ENCODE measurements at places on chromosomes 12 and 14. TPM values are rescaled to one million over a fixed set of nuclear protein-coding genes. Genes with fewer than 3 reads are reported as not detected.
A peak's percentile ranks its signal among the peaks of the same experiment; 100 is the strongest.

Gene SERPINA6
- total RNA-seq = not detected

- H3K27me3 ChIP-seq = no peaks in the 10 kb centered on the region
- DNase-seq = no peak
- no peak overlapping the region for H3K27ac ChIP-seq
- no peak overlapping the region for H3K4me3 ChIP-seq
- H3K36me3 ChIP-seq = no peaks in the 10 kb centered on the region
These were observed 1897.6 kb upstream of the FLRT2 start for GRCh38 chr14:83632375-83632774.

GRCh38 chr12:26878661-26879119 is 45.7 kb upstream of the ITPR2 start:
- H3K27ac ChIP-seq = peak overlapping the region; percentile 42
- no peak overlapping the region for H3K4me3 ChIP-seq
- no peak for DNase-seq
- H3K27me3 ChIP-seq = no peaks in the 10 kb centered on the region
- no peaks in the 10 kb centered on the region for H3K36me3 ChIP-seq

DNA sequence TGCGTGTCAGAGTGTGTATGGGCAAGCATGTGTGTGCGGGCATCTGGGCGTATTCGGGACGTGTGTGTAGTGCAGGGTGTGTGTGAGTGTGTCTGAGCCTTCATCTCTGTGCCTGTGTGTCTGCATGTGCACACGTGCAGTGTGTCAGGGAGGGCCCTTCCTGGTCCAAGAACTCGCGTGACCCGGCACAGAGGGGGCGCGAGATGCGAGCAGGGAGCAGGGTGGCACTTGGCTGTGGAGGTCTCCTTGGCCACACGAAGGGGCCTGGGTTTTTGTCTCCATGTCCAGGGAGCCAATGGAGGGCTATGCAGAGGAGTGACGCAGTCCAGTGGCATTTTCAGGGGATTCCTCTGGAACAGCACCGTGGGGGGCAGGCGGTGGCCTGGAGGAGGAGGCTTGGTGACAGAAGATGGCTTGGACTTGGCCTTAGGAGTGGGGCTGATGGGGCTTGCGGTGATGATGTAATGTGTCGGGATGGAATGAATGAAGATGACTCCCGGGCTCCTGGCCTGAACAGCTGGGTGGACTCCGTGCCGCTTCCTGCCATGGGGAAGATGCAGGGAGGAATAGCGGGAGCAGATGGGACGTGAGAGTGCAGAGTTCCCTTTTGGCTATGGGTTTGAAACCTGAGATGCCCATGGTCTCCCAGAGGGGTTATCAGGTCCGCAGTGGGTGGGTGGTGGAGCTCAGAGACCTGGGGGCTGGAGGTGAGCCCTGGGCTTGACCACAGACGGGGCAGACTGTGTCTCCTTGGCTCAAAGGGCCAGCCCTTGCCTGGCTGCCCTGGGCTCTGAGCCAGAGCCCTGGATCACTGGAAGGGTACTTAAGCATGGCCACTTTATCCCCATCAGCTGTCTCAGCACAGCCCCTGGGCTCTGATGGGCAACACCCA is 208.3 kb downstream of the PHETA1 start:
- H3K36me3 ChIP-seq = no peaks in the 10 kb centered on the region
- no peak for DNase-seq
- peaks cover 3% of the 10 kb centered on the region for H3K27me3 ChIP-seq
- H3K4me1 ChIP-seq = no peaks in the 10 kb centered on the region

DNA sequence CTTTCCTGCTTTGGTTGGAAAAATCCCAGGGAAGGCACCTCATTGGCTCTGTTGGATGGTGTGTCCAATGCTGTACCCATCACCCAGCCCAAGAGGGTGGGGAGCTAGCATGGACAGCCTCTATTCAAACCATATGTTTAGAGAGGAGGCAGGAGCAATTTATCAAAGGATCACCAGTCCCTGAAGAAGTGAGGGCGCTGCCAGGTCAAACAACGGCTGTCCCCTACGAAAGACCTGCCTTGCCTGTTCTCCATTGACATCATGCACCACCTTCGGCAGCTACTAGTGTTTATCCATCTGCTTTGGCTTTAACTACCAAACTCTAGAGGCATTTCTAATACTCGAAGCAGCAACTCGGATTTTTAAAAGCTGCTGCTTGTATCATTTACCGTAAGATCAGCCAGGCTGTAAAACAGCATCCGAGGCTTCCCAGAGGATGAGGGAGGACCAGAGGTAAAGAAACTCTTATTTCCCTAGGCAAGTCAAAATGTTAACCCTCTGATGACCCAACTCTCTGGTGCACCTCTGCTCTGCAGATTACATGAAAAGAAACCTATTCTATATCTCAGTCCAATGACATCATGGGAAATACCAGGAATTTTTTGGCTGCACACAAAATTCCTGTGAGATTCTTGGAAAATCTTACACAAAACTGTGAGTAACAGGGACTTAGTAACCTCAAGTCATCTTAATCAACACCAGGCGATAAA is 720.9 kb upstream of the TBX3 start:
- DNase-seq = no peak
- H3K36me3 ChIP-seq = no peaks in the 10 kb centered on the region
- H3K4me1 ChIP-seq = no peaks in the 10 kb centered on the region
- H3K27me3 ChIP-seq = no peaks in the 10 kb centered on the region
- no peak overlapping the region for H3K27ac ChIP-seq

DNA sequence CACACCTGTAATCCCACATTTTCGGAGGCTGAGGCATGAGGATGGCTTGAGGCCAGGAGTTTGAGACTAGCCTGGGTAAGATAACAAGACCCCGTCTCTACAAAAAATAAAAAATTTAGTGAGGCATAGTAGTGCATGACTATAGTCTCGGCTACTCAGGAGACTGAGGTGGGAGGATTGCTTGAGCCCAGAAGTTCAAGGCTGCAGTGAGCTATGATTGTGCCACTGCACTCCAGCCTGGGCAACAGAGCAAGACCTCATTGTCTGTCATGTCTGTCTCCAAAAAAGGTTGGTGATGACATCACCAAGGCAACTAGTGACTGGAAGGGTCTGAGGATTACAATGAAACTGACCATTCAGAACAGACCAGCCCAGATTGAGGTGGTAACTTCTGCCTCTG is 83.5 kb upstream of the COCH start:
- no peak for DNase-seq
- no peaks in the 10 kb centered on the region for H3K36me3 ChIP-seq
- no peaks in the 10 kb centered on the region for H3K4me1 ChIP-seq
- H3K27ac ChIP-seq = no peak overlapping the region

Gene PLD4
- 473 TPM for total RNA-seq

DNA sequence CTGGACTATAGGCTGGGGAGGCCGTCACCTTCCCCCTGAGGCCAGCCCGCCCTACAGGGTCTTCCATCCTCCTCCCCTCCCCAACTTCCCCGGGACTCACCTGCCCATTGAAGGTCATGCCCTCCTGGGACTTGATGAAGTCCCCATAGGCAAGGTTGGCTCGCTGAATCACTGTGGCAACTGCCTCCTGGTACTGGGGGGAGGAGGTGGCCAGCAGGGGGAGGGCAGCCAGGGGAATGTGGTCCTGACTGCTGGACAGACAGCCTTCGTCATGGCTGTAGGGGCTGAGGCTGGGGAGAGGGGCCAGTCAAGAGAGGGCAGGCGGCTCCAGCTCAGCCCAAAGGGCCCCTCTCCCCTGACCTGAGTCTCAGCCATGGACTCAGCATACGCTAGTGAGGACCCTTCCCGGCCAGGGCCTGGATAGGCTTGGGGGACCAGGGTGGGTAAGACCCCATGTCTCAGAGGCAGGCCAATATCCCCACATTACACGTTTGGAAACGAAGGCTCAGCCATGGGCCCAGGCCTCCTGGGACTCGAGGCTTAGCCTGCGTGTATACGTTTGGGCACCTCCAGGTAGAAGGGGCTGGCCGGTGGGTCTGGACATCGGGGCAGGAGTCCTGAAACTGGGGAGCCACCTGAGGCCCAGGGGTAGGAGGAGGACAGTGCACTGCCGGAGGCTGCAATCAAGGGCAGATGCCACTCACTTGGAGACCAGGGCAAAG is 16.3 kb downstream of the ARL6IP4 start:
- no peak overlapping the region for H3K27ac ChIP-seq
- peaks cover 2% of the 10 kb centered on the region for H3K36me3 ChIP-seq
- H3K4me3 ChIP-seq = no peak overlapping the region
- H3K27me3 ChIP-seq = no peaks in the 10 kb centered on the region
- DNase-seq = no peak
- H3K4me1 ChIP-seq = peaks cover 4% of the 10 kb centered on the region

Data from activated B cell treated with CpG ODN at 0.5 μM for 24 hours (primary cell).